ENCODE measurements at places on chromosomes 5 and 9. TPM values are rescaled to one million over a fixed set of nuclear protein-coding genes. Genes with fewer than 3 reads are reported as not detected.

Gene IL13
- total RNA-seq, result not detected

DNA sequence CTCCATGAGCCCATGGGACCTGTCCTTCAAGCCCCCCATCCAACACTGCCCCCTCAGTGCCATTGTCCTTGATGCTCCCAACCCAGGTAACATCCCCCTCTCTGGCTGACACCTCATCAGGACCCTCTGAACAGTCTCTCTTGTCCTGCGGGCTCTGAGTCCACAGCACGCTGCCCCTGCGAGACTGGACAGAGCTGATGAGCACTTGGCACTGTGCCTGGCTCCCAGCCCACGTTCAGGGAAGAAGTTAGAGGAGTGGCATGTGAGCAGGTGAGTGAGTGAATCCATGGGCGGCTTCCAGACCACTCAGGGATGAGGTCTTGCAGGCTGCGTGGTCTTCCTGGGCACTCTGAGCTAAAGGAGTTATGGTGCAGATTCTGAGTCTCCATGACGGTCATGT lies 70.7 kb downstream of the PAX5 start:
- no peak for ATAC-seq

- ATAC-seq, result no peak
Measured at GRCh38 chr5:113574417-113574816, 60.9 kb downstream of the YTHDC2 start.

DNA sequence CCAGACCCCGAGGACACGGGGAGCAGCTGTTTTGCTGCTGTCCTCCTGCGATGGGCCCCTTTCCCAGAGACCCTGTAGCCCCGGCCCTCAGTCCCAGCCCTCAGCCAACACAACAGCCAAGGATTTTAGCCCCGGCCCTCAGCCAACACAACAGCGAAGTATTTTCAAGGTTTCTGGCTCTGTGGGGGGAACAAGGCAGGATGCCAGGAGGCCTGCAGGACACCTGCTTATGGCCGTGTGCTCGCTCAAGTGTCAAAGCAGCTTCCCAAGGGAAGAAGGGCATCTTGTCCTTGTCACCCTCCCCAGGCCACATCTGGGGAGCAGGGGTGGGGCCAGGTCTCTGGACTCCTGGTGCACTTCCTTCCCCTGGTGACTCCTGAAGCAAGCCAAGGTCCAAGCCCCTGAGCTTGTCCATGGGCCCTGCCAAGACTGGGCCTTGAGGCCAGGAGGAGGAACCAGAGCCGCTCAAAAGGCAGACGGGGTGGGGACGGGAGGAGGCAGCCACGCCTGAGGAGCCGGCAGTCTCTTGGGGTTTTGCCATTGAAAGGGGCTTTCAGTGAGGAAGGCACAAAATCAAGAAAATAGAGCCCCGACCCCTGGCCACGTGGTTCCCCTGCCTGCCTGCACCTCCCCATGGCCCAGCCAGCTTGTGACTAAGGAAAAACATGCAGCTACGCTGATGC lies 10.8 kb downstream of the KCNT1 start:
- ATAC-seq, result no peak

- no peak for ATAC-seq
Measured at GRCh38 chr5:15007646-15008045, 136.1 kb upstream of the ANKH start.

GRCh38 chr9:14362175-14362574 lies 48.2 kb upstream of the NFIB start:
- no peak for ATAC-seq

DNA sequence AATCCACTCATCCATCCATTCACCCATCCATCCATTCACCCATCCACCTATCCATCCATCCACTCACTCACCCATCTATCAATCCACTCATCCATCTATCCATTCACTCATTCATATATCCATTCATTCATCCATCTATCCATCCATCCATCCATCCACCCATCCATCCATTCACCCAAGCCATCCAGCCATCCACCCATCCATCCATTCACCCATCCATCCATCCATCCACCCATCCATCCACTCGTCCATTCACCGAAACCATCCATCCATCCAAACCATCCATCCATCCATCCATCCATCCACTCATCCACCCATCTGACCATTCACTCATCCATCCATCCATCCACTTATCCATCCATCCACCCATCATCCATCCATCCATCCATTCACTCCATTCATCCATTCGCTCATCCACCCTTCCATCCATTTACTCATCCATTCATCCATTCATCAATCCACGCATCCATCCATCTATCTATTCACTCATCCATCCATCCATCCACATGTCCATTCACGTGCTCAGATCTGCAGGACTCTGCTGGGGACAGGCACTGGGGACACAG lies 6.6 kb downstream of the SLC9A3 start:
- no peak for ATAC-seq

Gene BHMT
- total RNA-seq, result 0.36 TPM

Gene GIN1
- total RNA-seq, result 4.3 TPM

DNA sequence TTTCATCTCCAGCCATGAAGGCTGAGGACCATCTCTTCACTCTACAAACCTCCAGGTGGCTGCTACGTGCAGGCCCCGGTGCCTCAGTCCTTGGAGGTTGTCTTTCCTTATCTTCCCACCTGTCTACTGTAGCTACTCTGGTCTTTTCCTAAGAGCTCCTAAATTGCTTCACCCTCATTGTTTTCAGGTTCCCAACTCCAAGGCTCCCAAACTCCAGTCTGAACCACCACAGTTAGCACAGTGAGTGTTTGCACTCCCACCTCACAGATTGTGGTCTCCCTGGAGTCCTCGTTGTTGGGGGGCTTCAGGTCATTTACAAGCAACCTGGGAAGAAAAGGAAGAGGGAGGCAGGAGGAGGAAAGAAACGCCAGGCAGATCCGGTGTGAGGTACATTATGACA lies 85.3 kb downstream of the NSUN2 start:
- no peak for ATAC-seq

DNA sequence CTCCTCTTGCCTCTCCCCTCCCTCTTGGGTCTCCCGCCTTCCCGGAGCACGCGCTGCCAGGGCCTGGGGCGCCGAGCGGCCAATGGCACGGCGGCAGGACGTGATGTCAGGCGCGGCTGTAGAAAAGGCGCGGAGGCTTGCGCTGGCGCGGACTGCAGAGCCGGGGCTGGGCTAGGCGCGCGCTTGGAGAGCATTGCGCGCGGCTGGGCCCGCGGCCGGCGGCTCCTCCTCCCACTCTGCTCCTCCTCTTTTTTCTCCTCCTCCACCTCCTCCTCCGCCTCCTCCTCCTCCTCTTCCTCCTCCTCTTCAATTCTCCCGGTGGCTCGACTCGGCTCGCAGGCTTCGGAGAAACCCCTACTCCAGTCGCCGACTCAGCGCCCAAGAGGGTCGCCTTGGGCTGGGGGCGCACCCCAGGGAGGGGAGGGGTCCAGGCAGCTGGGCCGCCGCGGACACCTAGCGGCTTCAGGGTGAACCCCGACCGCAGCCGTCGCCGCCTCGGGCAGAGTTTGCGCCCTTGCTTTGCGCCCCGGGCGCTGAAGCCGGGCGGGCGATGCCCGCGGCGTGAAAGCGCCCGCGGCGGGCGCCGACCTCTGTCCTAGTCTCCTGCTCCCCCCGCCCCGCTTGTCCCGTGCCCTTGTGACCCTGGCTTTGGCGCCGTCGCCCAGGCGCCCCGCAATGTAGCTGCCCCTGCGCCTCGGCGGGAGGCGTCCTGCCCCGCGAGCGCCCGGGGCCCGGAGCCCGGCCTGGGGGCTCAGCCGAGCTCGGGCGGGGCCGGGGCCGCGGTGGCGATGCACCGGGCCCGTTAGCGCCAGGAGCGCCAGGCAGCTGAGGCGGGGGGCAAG lies at the start of gene LHX2:
TSS of gene LHX2 (plus strand) at position 309 of the 842 bp plus-strand sequence. CDS start 581 bp downstream, outside the sequence.
- ATAC-seq, result peak; percentile 81

- ATAC-seq, result no peak
Measured at GRCh38 chr9:79658926-79659325, 87.2 kb downstream of the TLE4 start.

Gene CD72
- 0.52 TPM for total RNA-seq

Gene ADAMTSL2
- total RNA-seq, result 0.88 TPM

Gene GPX3
- total RNA-seq, result 125 TPM

Gene IFNA21
- not detected for total RNA-seq

Gene RETREG1
- 1.5 TPM for total RNA-seq

DNA sequence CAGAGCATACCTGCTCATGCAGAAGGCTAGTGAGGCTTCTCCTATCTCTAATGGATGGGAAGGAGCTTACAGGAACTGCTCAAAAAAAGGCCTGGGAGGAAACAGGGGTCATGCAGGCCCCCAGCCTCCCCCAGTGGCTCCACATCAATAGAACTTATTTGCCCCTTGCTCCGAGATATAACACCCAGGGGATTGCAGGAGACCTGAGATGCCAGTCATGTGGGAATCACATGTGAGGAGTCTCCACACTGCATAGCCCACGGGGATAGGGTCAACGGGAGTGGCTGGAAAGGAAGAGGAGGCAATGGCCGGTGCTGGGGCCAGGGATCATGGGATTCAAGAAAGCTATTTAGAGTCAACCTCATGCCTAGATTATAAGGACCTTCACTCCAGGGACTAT lies 76.2 kb downstream of the NRG2 start:
- no peak for ATAC-seq

- ATAC-seq, result peak; percentile 64
Measured at GRCh38 chr9:94157050-94157801, 73.0 kb downstream of the PTPDC1 start.

Gene TYRP1
- not detected for total RNA-seq

Gene OR1L1
- total RNA-seq, result not detected

DNA sequence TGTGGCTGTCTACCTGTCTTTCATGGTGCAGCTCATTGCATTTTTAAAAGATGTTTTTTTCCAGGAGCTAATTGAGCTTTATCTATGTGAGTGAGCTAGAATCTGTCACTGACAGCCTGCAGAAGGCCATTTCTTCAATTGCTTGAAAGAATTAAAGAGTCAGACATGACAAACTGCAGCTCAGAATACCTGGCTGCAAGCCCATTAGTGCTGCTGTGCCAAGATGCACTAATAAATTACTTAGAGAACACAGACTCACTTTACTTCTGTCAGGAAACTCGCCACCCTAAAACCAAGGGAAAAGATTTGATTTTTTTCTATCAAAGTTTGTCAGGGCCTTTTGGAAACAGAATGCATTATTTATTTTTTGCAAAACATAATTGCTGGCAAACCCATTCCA lies 368.3 kb downstream of the CAAP1 start:
- no peak for ATAC-seq

DNA sequence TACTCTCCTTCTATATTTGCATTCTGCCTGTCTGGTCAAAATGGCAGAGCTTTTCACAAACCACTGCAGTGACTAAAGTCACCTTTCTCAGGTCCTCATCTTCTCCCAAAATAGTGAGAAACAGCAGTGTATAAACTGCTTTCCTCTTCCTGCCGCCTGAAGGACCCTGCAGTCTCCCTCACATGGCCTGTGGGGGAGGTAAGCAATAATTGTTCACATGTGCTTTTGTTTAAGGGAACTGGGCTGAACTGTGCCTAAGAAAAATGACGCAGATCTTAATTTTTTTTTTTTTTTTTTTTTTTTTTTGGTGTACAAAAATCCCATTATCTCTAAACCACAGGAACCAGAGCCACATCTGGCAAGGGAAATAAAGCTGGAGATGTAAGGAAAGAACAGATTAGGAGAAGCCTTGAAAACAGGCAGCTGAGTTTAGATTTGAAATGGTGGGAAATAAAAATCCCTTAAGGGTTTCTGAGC lies 131.7 kb upstream of the VLDLR start:
- no peak for ATAC-seq

Gene PLCXD3
- total RNA-seq, result 0.48 TPM

Gene ALDH1A1
- total RNA-seq, result 3.3 TPM

Gene ADGRD2
- total RNA-seq, result 0.08 TPM

DNA sequence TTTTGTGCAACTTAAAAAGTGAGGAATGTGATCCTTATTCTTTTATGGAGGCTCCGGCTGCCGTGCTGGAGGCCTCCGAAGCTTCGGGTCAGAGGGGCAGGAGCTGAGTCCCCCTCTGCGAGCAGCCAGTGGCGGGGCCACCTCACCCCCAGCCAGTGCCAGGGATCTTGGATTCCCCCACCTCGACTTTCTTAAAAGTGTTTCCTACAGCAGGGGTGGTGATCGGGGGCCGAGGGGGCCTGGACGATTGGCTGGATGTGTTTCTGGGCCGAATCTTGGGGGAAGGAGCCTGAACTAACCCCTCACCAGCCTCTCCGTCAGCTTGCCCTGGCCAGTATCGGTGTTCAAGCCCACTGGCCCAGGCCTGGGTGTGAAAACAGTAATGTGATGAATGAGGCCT lies 92.2 kb upstream of the LMX1B start:
- no peak for ATAC-seq

DNA sequence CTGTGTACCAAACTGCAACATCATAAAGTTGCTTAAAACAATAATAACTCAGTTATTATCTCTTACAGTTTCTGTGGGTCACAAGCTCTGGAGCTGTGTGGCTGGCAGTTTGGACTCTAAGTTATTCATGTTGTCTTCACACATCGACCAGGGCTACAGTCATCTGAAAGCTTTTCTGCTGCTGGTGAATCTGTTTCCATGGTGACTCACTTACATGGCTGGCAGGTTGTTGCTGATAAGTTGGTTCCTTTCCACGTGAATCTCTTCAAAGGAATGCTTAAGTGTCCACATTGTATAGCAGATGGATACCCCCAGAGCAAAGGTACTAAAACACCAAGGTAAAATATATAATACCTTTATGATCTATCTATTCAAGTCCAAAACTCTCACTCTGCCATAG lies 44.8 kb upstream of the CYLC2 start:
- no peak for ATAC-seq

- no peak for ATAC-seq
Measured at GRCh38 chr5:174796711-174797192, 72.4 kb downstream of the MSX2 start.

GRCh38 chr9:122444041-122444733 lies 33.5 kb downstream of the OR1J1 start:
- no peak for ATAC-seq

Gene DYNC2I2
- 37.0 TPM for total RNA-seq

DNA sequence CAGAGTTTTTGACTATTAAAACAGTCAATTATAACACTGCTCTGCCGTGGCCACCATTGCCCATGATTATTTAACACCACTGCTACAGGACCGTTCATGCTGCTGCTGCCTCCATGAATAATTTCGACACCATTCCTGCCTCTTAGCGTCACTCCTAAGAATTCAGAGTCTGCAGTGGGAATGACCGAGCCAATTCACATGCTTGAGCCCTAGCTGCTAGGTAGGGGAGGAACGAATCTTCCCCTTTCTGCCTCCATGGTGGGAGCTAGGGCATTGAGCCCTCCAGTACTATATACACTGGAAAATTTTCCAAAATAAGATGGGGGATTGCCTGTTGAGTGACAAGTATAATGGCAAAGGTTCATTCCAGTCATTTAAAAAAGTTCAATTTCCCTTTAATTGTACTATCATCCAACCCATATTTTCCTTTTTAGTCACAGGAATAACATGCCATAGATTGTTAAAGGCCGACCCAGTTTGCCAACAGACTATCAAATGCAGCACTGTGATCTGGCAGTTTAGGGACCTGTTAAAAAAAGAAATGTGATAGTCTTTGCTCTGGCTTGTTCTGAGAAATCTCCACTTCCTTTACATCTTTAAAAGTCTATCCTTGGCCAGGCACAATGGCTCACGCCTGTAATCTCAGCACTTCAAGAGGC lies 13.5 kb upstream of the B4GALT1 start:
- ATAC-seq, result no peak

DNA sequence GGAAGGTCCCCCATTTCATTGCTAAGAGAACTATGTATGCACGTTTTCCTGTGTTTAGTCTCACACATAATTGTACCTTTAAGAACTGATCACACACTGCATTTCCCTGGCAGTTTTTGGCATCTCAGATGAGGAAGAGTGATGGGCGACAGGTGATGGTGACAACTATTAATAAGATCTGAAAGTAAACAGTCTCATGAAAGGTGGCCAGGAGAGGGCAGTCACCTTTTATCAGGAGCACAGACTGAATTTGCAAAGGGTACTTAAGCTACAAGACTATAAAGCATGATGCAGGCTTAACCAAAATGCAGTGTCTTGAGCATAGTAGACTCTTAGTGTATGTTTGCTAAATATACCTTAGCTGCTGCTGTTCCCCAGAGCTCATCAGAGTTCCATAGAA lies 91.5 kb downstream of the GHR start:
- ATAC-seq, result no peak

Measured in esophagus mucosa (tissue), 1 donor.